ENCODE measurements at places on chromosomes 3 and 15.

- H3K27ac ChIP-seq = no peak overlapping the region
- H3K27me3 ChIP-seq = no peaks in the 10 kb centered on the region
- H3K4me1 ChIP-seq = no peaks in the 10 kb centered on the region
- peaks cover 19% of the 10 kb centered on the region for H3K36me3 ChIP-seq
- DNase-seq = no peak
- H3K4me3 ChIP-seq = no peak overlapping the region
Measured at GRCh38 chr15:48337607-48338006, 6.4 kb downstream of the DUT start.

GRCh38 chr3:61877359-61878138, 316.2 kb downstream of the PTPRG start:
- H3K4me1 ChIP-seq = peaks cover 6% of the 10 kb centered on the region
- DNase-seq = no peak
- H3K27ac ChIP-seq = no peak overlapping the region
- no peak overlapping the region for H3K4me3 ChIP-seq

DNA sequence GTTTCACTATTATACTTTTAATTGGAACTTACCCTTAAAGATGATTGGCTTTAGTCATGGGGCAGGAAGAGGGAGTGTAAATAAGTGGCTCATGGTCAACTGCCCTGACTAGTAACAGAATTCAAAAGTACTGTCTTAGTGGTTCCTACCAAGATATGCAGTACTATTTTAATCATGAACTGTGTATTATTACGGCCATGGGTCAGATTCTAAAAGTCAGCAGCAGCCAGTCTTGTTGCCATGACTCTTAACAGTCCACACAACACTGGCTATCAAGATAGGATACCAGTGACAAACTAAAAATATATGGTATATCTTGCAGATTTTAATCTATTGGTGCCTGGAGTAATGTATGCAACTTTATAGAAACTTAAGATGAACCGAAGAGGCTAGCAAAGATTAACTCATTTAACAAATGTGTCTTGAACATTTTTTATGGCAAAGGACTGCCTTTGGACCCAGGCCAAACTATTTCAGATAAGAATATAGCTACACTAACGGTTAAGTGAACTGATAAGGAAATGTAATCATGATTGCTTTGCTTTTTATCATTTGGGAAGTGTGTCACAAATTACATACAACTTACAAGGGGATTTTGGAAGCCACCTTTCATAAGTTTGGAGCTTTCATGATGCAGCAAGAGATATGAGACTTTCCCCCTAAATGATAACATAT, 163.7 kb downstream of the TCF12 start:
- H3K4me1 ChIP-seq = peaks cover 9% of the 10 kb centered on the region
- peak; percentile 69 for DNase-seq
- no peaks in the 10 kb centered on the region for H3K36me3 ChIP-seq
- no peaks in the 10 kb centered on the region for H3K27me3 ChIP-seq
- no peak overlapping the region for H3K4me3 ChIP-seq
- no peak overlapping the region for H3K27ac ChIP-seq

- H3K4me1 ChIP-seq = no peaks in the 10 kb centered on the region
- H3K27ac ChIP-seq = no peak overlapping the region
- H3K36me3 ChIP-seq = no peaks in the 10 kb centered on the region
- DNase-seq = no peak
Measured at GRCh38 chr15:85318048-85318731, 62.2 kb upstream of the AKAP13 start.

GRCh38 chr3:62781121-62781520, 94.1 kb downstream of the CADPS start:
- no peak overlapping the region for H3K4me3 ChIP-seq
- DNase-seq = no peak
- H3K4me1 ChIP-seq = no peaks in the 10 kb centered on the region
- H3K36me3 ChIP-seq = no peaks in the 10 kb centered on the region
- no peak overlapping the region for H3K27ac ChIP-seq
- H3K27me3 ChIP-seq = no peaks in the 10 kb centered on the region

- no peaks in the 10 kb centered on the region for H3K36me3 ChIP-seq
- H3K27ac ChIP-seq = no peak overlapping the region
- DNase-seq = no peak
- no peak overlapping the region for H3K4me3 ChIP-seq
Measured at GRCh38 chr3:187900993-187901755, 155.9 kb upstream of the BCL6 start.

DNA sequence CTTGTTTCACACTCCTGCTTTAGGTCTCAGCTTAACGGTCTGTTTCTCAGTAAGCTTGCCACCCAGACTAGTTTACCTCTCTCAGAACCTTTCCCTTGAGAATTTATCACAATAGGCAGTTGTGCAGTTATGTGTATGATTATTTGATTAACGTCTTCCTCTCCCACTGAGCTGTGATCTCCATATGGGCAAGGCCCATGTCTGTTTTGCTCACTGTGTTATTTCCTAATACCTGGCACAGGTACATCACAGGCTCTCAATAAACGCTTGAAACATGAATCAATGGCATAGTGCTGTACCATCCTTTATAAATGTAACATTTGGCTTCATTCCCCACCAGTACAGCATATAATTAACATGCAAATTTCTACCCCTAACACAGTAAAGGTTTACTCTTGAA, 29.1 kb upstream of the RARRES1 start:
- H3K27me3 ChIP-seq = no peaks in the 10 kb centered on the region
- H3K4me1 ChIP-seq = peaks cover 10% of the 10 kb centered on the region
- peaks cover 6% of the 10 kb centered on the region for H3K36me3 ChIP-seq

DNA sequence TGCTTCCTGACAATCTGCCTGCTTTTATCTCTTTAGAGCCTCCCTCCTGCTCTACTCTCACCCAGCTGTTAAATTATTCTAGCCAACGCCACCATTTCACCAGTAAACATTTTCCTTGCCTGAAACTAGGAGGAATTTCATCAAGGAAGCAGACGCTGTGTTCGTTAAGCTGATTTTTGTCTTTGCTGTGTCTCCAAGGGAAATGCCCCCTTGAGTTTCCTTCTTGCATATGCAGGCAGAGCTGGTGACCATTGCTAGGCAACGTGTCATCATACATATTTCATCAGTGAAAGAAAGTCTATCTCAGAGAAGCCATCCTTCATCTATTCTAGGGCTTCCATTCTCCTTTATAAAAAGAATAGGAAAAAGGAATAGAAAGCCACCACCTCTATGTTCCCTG, 87.0 kb upstream of the ST8SIA2 start:
- peak; percentile 61 for DNase-seq
- peaks cover 6% of the 10 kb centered on the region for H3K27me3 ChIP-seq
- H3K36me3 ChIP-seq = no peaks in the 10 kb centered on the region
- no peak overlapping the region for H3K27ac ChIP-seq
- H3K4me3 ChIP-seq = no peak overlapping the region

DNA sequence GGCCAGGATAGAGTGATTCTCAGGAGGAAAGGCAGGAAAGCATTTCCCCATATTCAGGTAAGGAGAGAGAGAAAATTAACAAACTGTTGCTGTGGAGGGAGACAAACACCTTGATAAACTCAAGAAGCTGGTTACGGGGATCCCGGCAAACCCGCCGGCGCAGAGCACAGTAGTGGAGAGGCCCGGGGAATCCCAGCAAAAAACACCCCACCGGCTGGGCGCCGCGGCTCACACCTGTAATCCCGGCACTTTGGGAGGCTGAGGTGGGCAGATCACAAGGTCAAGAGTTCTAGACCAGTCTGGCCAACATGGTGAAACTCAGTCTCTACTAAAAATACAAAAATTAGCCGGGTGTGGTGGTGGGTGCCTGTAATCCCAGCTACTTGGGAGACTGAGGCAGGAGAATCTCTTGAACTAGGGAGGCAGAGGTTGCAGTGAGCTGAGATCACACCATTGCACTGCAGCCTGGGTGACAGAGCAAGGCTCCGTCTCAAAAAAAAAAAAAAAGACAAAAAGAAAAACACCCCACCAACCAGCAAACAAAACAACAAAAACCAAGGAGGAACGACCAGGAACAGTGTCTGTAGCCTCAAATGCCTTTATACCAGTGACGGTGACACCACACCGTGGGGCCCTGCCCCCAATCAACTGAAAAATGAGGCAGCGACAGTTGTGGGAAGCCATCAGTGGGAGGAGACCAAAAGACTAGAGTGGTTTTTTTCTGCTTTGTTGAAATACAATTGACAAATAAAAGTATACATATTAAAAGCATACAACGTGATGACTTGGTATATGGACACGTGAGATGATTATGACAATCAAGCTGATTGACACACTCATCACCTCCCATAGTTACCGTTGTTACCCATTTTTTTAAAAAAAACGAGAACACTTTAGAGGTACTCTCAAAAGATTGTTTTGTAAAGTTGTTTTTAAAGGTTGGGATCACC, 40.2 kb upstream of the IDH2 start:
- no peaks in the 10 kb centered on the region for H3K27me3 ChIP-seq
- peaks cover 10% of the 10 kb centered on the region for H3K4me1 ChIP-seq
- H3K36me3 ChIP-seq = no peaks in the 10 kb centered on the region
- DNase-seq = no peak

DNA sequence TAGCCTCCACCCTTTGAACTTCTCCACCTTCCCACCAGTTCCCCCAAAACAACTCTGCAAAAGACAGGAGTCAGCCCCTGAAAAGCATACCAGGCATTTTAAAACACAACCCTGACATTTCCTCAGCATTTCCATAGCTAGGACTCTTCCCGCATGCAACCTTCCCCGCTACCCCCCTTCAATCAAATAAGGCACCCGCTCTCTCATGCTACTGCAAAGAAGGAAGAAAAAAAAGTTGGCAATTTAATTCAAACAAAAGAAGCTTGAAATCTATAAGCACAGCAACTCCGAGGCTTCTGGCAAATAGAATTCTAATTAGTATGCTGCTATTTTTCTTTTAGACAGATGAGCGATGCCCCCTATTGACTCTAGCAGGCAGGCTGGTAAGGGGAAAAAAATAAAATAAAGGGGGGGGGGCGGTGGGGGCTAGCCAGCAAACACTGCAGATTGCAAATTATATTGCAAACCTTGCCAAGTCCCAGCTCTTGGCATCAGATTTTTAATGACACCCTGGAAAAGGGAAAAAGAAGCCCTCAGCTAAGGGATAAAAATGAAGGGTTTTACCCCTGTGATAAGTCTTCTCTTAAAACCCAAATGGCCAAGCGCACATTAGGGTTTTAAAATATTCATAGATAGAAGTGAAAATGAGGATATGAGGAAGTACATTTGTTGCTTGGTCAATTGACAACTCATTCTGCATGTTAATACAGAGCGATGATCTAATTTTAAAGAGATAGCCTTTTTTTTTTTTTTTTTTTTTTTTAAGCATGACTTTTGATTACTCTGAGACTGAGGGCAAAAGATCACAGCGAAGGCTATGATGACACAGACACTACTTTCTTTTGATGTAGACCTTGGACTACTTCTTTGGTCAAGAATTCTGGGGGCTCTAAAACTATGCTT, 255.2 kb downstream of the NR2F2 start:
- H3K27ac ChIP-seq = no peak overlapping the region
- H3K4me1 ChIP-seq = no peaks in the 10 kb centered on the region
- DNase-seq = no peak
- H3K36me3 ChIP-seq = no peaks in the 10 kb centered on the region
- peaks cover 7% of the 10 kb centered on the region for H3K27me3 ChIP-seq

GRCh38 chr3:4741404-4742307, 237.6 kb upstream of the BHLHE40 start:
- DNase-seq = peak; percentile 21
- peaks cover 3% of the 10 kb centered on the region for H3K36me3 ChIP-seq
- H3K4me1 ChIP-seq = peaks cover 5% of the 10 kb centered on the region
- H3K4me3 ChIP-seq = no peak overlapping the region
